ENCODE measurements at places on chromosomes 7 and 10. TPM values are rescaled to one million over a fixed set of nuclear protein-coding genes. Genes with fewer than 3 reads are reported as not detected.

The HECW1 gene
- total RNA-seq, result not detected

The RASSF4 gene
- total RNA-seq, result 3.7 TPM

The LRRC4 gene
- total RNA-seq, result 1.3 TPM

The TMEM213 gene
- not detected for total RNA-seq

The SPRN gene
- not detected for total RNA-seq

The AASS gene
- 62.6 TPM for total RNA-seq

The CYP26C1 gene
- 0.80 TPM for total RNA-seq

The SPACDR gene
- total RNA-seq, result 1.7 TPM

The ZPBP gene
- not detected for total RNA-seq

The ITIH5 gene
- total RNA-seq, result not detected

The FGFBP3 gene
- total RNA-seq, result 0.27 TPM

The PODXL gene
- 205 TPM for total RNA-seq

The TMEM248 gene
- total RNA-seq, result 86.0 TPM

The NRBF2 gene
- 21.3 TPM for total RNA-seq

Measured in thoracic aorta endothelial cell (primary cell).